Bronchial epithelial cell (primary cell): ENCODE measurements at places on chromosomes 1 and 21.

DNA sequence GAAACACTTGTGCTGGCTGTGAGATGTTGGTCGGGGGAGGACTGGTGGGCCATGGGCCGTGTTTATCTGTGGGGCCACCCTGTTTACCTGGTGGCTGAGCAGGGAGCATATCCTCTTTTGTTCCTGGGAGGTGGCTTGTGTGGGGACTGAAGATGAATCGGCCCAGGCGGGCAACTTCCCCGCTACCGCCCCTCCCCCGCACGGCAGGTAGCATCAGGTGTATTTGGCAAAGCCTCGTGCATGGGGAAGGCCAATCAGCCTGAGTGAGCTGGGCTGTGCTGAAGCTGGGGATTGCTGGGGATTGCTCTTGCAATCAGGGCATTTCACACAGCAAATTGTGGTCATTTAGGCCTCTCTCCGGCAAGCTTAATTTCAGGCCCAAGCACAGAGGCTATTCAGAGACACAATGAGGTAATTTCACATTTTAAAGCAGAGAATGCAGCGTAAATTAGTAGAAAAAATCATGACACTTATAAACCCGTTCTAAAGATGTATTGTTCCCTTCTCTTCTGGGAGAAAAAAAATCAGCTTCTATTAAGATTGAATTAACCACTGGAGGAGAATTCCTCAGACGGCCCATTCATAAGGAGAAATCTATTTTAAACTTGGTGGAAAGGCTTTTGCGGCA, 197.7 kb upstream of the POU3F1 start:
- DNase-seq = no peak

- peak; percentile 20 for DNase-seq
These were observed 769.0 kb downstream of the BRINP3 start for GRCh38 chr1:189708674-189709073.

DNA sequence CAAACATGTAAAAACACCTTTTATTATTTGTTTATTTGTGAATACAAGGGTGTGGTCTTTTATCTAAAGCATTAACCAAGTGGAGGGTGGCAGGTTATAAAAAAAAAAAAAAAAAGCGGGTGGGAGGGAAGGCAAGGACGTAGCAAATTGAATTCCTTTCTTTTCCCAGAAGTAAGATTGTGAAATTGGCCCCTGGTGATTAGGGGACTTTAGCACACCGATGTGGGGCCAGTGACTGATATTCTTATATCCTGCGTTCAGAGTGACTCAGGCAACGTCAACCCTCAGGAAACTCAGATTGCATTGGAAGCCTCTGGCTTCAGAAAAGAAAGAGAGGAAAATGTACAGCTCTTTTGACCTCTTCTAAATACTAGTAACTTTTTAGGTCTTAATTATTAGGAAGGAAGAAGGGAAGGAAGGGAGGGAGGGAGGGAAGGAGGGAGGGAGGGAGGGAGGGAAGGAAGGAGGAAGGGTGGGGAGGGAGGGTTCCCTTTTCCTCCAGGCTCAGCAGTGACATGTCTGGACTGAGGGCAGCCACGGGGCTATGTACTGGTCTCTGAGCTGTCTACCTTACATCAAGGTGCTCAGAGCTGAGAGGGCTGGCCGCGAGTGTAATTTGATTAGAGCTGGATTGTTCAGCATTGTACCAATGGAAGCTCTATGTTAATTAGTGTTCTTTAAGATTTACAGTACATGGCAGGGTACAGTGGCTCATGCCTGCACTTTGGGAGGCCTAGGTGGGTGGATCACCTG, 30.2 kb downstream of the EVA1C start:
- DNase-seq = peak; percentile 89

DNA sequence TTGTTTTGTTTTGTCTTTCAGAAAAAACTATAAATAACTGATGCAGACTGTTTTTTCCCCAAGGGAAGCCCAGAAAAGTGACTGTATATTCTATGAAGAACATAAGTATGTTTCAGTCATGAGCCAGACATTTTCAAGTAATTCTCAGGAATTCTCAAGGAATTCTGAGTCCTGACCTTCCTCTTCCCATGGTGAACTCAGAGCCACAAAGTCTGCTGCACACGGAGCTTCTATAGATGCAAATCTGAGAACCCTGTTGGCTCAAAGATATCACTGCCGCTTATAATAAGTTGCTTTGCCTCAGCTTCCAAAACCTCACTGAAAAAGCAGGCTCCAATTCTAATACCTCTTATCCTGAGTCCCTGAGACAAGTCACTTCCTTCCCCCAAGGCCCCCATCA, 418.5 kb upstream of the RUNX1 start:
- DNase-seq = no peak

DNA sequence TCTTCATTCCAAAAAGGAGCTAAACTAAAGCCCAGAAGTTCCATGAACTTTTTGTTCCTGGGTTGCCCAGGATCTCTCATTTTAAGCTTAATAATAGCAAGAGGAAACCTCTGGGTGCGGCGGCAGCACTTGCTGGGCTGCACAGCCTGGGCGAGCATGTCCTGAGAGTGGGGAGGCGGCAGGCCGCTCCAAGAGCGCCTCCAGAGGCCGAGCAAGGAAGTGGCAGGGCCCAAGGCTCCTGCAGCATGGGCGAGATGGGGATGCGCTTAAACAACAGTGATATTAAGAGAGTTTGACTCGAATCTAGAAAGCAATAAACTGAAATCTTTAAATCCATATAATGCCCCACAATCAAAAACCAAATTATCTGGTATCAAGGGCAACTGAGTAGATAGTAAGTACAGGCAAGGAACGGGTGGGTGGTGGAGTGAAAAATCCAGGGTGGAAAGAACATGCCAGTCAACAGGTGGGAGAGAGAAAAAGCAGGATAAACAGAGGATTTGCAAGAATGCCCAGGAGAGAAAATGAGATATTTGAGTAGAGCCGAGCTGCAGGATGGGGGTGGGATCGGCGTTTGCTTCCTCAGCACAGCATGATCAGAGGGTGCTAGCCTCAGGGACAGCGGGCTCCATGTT, 14.1 kb upstream of the TNR start:
- peak; percentile 10 for DNase-seq

DNA sequence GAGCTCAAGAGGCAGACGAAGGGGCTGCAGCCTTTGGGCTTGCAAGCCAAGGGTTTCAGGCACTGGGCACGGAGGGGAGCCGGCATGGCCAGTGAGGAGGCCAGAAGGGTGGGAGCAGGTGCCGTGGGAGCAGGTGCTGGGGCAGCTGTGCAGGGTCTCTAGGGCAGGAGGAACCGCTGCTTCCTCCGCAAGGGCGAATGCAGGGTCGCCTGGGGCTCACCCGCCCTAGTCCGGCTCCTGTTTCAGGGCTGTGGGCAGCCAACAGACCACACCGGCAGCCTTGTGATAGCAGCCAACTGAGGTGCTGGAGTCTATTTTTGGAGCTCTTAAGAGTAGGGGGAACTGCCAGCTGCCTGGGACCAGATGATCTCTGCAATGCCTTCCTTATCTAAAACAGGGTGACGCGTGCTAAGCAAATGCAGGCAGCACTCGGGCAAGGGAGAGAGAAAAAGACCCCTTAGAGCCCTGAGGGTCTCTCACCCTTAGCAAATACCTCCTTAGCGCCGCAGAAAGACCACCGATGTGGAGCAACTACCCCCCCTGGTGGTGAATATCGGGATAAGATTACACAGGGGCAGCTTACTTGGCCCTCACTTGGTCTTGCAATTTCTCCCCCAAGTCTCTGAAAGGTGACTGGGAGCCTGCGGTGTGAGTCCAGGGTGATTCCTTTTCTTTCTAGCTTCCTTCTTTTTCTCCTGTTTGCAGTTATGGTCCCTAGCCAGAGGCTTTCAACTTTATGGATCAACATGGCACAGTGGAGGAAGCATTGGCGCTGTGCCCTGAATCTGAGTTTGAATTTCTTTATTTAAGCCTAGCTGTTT, 20.7 kb upstream of the MAPKAPK2 start:
- DNase-seq = peak; percentile 52

DNA sequence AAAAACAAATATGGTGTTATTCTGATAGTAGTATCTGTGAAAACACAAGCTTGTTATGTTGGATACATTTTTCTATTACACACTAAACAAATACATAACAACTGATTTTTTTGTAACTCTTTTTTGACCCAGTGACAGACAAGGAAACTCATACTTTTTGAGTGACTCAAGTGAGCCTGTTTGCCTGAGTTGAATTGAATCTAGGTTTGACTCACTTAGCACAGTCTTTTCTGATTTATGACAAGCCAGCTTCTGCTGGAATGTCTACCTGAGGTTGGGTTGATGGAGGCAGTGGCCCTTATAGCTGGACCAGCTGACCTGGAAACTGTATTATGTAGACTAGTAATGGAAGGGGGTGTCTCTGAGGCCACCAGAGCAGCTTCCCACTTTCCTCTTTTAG, 4.2 kb upstream of the CLCA4 start:
- peak; percentile 94 for DNase-seq

DNA sequence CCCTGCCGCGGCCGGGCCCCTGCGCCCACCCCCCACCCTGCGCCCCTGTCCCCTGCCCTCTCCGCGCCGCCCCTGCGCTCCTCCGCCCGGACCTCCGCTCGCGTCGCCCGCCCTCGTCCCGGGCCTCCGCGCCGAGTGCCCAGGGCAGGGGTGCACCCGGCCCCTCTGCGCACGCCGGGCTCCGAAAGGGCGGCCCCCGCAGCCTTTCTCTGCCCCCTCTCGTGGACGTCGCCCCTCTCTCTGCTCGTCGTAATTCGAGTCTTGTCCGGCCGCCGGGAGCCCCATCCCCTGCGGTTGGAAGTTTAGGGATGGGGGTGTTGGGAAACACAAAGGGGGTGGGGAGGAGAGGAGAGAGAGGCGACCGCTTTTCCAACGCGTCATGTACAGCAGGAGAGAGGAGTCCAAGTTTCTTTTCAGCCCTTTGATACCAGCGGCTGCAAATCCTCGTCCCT, 407 bp downstream of the GALNT2 start:
- no peak for DNase-seq
